ENCODE measurements at places on chromosomes 11 and 22.

DNA sequence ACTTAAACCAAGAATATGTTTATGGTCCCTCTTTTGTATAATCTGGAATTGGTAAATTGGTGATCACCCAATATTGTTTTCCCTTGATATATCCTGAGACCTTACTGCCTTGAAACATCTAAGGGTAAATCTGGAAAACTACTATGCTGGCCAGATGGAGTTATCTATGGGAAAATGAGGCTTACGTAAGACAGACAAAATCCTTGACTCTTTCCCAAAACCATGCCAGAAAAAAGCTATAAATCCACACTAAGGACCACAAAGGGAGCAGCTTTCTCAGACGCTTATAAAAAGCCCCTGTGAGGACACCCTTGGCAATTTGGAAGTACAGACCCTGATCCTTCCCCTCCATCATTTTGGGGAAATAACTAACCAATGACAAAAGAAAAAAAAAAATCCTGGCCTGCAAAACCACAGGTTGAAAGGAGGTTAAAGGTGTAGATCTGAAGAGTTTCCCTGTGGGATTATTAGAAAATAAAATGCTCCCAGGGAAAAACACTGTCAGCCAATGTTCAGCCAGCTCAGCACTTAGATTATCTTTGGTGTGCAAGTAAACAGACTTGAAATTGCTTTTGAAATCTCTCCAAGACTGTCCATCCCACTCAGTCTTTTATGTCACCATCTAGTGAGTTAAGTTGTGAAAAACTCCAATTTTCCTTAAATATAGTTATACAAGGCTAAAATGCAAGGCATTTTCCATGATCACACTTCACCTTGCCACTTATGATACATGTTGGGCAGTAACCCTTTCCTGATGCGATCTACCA lies 6.6 kb upstream of the AMBRA1 start:
- DNase-seq: no peak

- DNase-seq: no peak
Observed at GRCh38 chr11:65811764-65812475, 21.8 kb upstream of the SNX32 start.

GRCh38 chr11:123286761-123287160 lies 91.7 kb upstream of the CLMP start:
- no peak for DNase-seq

GRCh38 chr11:75718419-75719339 lies 1.0 kb downstream of the MOGAT2 start:
- DNase-seq: no peak

DNA sequence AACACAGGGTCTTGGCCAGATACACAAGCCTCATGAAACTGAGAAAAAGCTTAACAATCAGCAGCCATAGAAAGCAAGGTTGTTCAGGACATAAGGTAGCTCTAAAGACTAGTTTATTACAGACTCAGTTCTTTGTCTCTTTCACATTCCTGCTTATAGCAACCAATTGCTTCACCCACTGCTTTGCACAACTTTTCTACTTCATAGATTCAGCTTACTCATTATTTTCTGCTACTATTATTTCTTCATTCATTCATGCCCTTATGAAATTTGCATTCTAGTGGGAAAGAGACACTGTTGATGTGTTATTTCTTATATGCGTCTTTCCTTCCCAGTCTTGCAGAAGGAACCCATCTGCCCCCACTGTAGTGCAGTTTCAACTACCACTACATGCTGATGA lies 4.7 kb downstream of the CCDC34 start:
- DNase-seq: no peak

DNA sequence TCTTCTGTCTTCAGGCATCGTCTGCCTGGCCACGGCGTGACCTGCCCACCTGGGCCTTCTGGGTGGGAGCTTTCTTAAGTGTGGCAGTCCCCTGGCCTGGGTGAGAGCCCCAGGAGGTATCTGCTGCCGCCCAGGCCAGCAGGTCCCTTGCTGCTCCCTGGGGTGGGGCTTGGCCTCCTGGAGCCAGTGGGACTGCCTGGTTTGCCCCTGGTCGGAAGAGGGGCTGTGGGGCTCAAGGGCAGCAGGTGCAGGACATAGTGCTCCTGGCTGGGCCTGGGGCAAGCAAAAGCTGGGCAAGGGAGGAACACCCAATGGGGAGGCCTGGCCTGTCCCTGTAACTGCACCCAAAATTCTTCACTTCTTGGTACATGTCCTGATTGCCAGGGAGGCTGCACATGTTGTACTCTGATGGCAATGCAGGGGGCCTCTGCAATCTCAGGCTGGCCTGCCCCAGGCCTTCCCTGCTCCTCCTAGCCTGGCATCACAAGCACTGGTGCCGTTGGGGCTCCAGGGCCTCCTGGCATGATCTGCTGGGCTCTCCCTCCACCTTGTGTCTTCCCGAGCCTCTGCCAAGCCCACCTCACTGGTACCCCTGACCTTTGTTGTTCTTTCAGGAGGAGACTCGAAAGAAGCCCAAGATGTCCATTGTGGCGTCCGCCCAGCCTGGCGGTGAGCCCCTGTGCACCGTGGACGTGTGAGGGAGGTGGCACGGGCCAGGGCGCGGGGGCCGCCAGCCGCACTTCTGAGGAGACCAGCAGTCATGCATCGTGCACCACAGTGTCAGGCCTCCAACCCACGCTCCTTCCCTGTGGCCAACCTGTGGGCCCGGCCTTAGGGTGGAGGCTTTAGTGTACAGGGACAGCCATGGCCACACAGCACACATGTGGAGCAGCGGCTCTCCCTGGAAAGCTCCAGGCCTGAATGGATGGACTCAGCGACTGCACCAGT lies 6.2 kb upstream of the RANBP1 start:
- DNase-seq: no peak

GRCh38 chr11:131802440-131803115 lies 432.2 kb downstream of the NTM start:
- DNase-seq: no peak

DNA sequence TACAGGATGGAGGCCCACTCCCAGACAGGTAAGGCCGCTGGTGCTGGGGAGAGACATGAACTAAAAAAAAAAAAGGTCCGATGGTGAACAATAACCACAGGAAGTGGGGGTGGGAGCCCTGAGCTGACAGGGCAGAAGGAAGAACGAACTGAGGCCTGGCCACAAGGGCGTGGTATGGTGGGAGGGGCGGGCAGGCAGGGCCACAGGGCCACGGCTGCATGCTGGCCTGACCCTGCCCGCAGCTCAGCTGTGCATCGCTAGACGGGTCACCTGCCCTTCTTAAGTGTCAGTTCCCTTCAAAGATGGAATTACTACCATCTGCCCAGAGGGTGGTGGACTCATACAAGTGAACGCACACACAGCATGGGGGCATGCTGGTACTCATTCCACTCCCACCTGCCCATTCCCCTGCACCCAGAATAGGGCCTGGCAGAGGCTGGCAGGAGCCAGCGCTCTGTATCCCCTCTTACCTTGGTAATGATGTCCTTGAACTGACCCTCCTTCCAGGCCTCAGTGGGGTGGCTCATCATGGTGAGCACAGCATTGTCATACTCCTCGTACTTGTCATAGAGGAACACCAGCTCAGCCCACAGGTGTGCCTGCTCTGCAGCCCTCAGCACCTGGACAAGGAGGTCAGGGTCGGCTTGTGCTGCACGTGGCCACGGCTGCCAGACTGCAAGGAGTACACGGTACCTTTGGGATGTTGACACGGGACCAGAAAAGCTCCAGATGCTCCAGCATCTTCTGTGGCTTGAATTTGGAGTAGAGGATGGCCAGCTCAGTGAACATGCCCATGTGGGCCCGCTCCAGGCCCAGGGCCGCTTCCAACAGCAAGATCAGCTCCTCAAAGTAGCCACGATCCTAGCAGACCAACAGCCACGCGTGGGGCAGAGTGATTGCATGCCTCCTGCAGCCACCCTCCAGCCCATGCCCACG lies 17.5 kb upstream of the SLC25A1 start:
- DNase-seq: no peak

DNA sequence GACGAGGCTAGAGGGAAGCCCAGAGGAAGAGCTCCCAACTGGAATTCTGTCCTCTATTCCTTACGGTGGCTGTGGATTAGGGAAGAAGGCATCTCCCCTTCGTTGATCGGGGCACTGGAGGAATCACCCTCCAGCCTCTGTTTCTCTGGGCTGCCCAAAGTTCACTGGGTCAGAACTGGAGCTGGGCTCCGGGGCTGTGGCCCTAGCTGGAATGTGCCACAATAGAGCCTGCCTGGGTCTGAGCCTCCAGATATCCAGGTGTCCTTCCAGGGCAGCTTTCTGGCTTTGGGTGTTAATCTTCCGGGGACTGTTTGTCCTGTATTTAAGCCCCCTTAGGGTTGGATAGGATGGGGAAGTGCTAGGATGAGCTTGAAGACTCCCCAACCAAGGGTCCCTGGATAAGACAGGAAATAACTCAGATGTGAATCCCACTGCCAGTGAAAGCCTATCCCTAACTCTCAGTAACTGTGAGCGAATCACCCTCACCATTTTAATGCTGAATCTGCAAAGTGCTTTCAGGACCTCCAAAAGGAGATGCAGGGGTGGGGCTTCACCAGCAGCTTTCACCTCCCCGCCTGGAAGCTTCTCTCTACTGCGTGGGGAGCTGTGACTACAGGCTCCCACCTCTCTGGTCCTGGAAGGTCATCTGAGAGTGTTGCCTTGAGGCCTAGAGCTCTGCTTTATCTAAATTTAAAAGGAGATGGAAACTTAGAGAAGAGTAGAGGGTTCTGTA lies 9.5 kb downstream of the YPEL4 start:
- no peak for DNase-seq

DNA sequence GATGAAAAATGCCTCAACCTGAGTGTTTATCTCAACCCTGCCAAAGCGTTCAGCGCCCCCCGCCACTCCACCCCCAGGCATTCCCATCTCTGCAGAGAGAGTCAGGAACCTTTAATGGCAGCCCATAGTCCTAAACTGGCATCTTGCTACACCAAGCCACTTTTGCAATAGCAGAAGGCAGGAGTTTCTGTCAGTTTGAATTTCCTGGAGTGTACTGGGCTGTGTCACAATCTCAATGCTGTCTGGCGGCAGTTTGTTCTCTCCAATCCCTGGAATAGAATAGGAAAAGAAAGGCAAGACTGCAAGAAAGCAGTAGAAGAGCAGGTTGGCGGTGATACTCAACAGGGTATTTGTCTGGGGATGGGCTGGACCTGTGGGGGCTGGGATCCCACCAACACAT lies 32.9 kb upstream of the FLI1 start:
- no peak for DNase-seq

DNA sequence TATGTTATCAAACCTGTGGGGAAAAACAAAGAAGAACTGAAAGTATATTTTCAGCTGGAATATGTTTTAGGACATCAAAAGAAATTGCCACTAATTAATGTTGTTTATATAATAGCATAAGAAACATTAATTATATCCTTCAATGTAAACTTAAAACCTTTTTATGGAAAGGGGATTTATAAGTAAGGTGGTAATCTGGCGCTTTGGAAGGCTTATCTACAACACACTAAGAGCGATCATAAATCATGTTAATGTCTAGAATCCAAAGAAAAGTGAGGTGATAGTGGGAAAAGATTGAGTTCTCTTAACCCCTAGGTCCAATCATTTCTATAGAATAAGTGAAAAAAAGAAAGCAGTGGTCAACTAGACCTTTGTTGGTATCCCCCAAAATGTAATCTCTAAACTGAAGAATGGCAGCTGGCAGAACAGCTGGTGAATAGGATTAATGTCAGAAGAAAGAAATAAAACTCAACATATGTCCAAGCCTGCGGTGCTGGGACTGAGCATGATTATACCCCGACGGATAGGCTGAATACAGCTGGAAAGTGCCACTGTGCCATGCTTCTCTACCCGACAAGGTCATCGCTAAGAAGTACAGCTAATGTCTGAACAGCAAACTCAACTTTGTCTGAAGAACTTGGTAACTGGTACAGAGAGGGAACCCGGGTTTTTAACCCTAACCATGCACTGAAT lies 64.0 kb downstream of the SOX6 start:
- no peak for DNase-seq

- DNase-seq: no peak
Observed at GRCh38 chr11:94112206-94112953, 16.3 kb upstream of the PANX1 start.

GRCh38 chr11:2475136-2475918 lies 30.5 kb downstream of the KCNQ1 start:
- no peak for DNase-seq

- DNase-seq: no peak
Observed at GRCh38 chr11:31819621-31820437, 8.7 kb upstream of the PAX6 start.

DNA sequence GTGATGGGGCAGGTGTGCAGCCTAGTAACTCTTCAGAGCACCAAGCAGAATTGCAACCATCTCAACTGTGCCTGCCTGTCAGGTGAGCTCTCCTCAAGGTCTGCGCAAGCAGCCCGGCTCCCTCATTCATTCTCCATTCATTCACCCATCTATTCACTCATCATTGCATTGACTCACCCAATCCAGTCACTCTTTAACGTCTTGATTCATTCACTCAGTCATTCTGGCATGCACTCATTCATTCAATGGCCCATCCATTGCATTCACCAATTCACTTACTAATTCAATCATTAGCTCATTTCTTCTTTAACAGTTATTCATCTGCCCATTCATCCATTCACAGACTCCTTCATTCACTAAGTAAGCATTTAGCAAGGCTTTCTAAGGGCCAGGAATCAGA lies 111.8 kb downstream of the PDE2A start:
- DNase-seq: no peak

DNA sequence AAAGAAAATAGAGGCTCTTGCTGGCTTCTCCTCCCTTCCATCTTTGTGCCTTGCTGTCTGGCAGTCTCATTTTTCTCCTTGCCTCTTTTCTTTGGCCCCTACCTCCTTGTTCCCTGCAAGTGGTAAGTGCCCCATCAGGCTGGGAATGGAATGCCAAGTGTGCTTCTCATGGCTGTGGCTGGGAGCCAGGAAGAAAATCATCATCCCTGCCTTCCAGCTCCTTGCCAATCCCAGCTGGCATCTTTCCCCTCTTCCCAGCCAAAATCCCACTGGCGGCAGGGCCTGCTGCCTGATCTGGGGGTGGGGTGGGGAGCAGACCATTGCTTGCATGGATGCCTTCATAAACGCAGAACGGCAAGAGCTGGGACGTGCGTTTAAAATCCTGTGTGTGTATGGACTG lies 27.0 kb upstream of the SLC25A18 start:
- DNase-seq: no peak

DNA sequence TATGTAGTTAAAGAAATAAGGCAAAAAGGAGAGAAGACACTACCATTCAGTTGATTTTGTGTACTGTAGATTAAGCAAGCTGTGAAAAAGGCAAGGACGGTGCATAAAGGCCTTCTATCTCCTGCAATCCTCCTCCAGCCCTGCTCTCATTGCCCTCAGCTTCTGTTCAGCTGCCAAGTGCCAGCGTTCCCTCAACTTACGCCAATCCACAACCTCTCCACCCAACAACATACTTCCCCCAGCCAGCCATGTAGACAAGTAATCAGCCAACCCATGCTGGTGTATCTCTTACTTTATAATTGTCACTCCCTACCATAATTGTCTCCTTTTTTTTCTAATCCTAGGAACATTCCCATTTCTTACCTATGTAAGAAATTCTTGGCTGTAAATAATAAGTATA lies 30.1 kb upstream of the ANO5 start:
- DNase-seq: no peak

DNA sequence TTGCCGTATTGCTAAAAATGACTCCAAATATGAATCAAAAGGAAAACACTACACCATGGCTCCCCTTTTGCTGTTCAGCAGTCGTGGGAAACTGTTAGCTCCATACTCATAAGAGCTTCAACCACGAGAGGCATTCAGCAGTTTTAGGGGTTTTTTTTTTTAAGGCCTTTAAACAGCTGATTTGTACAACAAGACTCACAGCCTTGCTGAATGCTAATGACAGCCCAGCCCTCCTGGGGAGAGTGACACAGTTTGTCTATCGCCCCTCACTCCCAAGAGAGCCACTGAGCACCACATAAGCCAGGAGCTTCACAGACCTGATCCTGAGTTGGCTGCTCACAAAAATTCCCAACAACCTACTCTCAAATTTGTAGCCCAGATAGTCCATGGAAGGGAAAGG lies 32.4 kb downstream of the GALNT18 start:
- no peak for DNase-seq
